ENCODE measurements at places on chromosomes 7 and 10.

- DNase-seq: no peak
Observed at GRCh38 chr7:4070214-4070613, 611.9 kb upstream of the FOXK1 start.

DNA sequence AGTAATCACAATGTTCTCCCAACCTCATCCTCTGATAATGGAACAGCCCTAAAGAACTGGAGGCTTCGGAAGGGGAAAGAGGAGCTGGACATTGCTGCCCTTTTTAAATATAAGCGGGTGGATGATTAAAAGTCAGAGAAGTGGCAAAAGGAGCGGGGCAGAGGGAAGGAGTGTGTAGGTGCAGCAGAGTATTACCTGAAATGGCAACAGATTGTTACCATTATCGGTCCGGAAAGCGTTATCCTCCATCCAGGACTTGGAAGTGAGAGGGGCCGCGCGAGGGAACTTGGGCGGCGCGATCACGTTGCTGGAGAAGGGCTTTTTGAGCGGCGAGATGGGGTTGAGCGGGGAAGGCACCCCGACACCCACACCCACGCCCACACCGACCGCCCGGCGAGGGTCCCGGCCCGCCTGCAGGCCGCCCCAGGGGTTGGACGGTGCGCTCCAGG lies 51.7 kb downstream of the CPEB3 start:
- DNase-seq: no peak

DNA sequence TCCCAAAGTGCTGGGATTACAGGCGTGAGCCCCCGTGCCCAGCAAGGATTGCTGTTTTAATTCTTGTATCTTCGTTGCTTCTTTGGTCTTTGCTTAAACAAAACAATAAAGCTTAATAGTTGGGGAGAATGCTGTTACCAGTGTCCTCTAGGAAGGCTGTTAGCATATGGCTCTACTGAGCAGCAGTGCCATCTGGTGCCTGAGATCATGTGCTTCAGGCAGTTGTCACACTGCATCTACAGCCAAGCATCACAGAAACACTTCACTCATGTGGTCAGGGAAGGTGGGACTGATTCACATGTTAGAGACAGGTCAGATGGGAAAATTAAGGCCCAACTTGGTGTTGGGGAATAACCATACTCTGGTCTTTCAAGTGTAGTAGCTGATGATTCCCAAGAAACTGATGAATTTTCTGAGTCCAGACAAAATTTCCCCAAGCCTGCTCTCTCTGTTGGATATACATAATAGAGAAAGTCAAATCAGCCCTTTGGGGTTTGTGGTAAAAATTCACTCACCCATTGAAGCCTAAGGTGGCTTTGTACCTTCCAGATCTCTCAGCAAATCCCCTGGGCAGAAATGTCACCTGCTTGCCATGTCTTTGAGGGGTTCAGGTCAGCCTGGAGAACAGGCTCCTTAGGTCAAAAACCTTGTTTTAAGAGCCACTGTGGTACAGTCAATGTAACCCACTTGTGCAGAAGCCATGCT lies 28.4 kb downstream of the UBE2D4 start:
- no peak for DNase-seq

DNA sequence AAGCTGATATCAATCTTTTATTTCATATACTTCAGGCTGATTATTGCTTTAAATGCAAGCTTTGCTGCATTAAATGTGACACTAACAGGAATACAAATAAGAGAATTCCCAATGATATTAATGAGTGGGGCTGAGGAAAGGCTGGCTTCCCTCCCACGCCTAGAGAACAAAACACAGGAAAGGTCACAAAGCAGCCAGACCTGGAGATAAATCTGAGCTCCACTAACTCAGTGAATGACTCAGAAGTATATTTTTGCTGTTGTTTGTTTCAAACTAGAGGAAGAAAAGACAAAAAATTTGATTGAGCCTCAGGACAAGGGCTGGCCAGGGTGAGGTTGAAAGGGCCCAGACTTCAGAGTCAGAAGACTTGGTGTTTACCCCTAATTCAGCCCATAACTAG lies 88.1 kb downstream of the XPNPEP1 start:
- DNase-seq: no peak

- no peak for DNase-seq
Observed at GRCh38 chr10:91137822-91138221, 82.6 kb upstream of the PCGF5 start.

DNA sequence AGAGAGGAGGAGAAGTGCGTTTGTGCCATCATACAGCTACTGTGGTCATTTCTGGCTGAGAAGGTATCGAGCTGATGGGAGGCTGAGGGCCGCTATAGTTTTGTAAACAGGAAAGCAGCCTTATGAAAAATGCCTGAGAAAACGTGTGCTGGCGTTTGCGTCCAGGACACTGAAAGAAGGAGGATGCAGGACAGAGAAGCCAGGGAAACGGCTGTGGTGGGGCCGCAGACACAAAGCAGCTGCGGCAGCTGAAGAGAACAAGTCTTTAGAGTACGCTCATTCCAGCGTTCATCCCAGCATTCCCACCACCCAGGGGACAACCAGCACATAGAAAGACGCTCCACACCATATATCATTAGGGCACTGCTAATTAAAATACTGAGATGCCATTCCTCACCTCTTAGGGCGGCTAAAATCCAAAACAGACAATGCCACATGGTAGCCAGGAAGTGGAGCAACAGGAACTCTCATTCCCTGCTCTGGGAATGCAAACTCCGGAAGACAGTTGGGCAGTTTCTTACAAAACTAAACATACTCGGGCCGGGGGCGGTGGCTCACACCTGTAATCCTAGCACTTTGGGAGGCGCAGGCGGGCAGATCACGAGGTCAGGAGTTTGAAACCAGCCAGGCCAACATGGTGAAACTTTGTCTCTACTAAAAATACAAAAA lies 18.4 kb downstream of the GNA12 start:
- DNase-seq: no peak

GRCh38 chr7:120718361-120718760 lies 139.6 kb downstream of the TSPAN12 start:
- no peak for DNase-seq

DNA sequence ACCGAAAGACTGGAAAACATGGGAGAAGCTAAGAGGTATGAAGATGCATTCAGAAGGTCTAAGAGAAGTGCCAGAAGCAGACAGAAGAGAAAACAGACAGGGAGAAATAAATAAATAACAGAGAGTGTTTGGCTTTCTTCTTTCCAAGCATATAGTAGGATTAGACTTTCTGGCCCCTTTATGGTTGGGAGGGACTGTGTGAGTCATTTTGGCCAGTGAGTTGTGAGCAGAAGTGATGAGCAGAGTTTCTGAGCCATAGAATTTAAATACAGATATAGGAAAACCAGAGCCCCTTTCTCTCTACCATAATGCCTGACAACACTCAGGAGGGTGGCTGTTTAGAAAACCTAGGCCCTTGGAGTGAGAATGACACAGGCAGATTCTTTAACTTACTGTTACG lies 171.0 kb downstream of the PPP1R17 start:
- DNase-seq: no peak

DNA sequence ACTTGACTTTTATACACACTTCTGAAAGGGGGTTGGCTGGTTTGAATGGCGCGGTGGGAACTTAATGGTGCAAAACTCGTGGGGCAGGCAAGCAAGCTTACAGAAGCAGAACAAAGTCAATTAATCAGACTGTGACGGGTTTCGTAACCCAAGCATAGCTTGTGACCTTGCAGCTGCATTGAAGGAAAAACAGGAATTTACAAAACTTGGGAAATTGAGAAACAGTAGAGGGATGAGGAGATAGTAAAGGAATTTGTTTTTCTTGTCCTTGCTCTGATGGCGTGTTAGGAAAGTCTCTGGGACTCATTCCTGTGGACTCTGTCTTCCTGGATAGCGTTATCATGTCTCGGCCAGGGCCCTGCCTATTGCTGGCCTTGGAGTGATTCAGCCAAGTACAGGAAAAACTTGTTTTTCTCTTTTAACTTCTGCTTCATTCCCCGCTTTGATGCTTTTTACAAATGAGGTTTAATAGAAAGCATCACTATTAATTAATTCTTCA lies 220.0 kb upstream of the KCND2 start:
- DNase-seq: no peak

GRCh38 chr7:106152313-106152665 lies 40.2 kb upstream of the SYPL1 start:
- no peak for DNase-seq

DNA sequence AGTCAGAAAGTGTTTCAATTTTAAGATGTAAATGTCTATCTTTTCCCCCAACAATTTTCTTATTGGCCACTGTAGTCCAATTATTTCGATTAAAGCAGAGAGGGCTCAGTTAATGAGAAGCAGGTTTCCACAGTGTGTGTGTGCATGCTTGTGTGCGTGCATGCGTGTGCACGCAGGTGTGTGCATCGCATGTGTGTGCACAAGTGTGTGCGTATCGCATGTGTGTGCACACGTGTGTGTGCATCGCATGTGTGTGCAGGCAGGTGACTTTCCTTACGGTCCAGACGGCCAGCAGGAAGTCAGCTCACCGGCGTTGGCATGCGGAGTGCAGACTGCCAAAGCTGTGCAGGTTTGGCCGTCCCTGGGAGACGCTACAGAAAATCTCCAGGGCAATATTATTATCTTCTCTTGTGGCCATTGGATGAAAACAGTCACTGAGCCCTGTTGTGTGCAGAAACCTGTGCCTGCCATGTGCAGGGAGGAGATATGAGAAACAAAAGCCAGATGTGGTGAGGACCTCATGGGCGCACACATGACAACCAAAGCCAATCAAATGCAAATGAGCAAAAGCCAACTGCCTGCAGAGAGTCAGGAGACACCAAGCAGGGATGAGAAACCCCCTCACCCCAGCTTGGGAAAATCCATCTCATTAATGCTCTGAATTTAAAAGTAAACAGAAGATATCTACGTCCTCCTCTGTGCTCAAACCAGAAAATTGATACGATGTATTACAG lies 70.4 kb downstream of the C10orf90 start:
- no peak for DNase-seq

GRCh38 chr10:14369906-14370305 lies 39.2 kb upstream of the FRMD4A start:
- DNase-seq: no peak

GRCh38 chr7:28784171-28784902 lies 173.8 kb downstream of the TRIL start:
- no peak for DNase-seq

- DNase-seq: no peak
Observed at GRCh38 chr7:68800316-68800715, 798.0 kb upstream of the AUTS2 start.

DNA sequence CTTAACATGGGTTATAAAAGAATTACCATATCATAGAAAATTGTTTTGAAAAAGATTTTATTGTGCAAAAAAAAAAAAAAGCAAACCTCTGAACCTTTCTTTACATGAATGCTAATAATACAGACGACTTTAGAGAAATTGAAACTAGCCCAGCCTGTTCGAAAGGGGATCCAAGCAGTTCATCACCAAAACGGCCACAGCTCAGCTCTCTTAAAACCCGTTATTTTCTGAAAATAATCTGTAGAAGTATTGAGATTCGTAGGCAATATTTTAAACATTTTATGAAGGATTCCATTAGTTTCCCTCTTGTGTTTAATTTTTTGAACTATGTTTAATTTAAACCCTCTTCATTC lies 9.9 kb upstream of the GSAP start:
- DNase-seq: no peak

DNA sequence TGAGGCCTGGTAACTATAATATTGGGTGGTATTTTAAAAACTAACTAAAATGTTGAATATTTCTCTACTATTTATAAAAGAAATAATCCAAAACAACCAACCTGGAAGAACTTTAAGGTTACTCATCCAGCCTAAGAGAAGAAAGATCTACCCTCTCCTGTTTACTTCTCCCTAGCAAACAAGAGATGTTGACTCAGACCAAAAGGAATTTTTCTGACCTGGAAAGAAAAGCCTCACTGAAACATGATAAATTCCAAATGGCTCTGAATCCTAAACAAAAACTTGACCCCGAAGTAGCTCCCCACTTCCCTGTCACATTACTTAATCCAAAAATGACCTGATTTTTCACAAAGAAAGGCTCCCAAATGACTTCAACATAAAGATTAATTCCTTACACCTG lies 101.2 kb downstream of the PARD3 start:
- no peak for DNase-seq

DNA sequence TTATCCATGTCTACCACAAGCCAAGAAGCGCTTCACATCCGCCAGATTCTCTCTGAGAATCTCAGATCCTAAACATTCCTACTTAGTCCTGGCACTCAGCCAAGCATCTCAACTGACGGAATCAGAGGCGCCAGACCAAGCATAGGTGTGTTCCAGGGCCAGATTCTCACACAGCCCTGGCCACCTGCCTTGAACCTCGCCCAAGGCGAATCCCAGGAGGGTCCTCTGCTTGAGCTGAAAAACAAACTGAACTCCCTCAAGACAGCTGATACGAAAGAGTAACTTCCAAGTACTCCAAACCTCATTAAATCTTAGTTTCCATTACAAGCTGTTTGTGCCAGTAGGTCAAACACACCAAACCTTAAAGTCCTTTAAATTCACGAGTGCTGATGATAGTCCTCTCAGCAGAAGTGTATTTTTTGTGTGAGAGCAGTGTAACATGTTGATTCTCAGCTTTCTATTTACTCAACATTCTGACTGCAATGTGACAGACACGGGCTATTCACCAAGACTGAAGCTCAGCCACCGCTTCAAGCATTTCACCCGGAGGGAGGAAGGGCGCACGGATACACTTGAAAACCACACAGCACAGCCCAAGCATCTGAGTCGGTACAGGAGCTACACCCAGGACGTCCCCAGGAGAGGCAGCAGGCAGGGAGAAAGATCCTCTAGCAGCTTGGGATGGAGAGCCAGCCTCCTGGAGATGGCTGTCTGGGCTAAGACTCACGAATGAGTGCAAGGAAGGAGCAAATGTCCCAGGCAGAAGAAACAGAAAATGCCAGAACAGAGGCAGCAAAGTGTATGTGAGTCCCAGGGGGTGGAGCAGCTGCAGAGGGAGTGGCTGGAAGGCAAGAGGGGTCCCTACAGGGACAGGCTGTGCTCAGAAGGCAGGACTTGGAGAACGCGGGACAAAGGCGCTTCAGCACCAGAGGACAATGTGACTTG lies 6.0 kb downstream of the PARD3 start:
- no peak for DNase-seq

DNA sequence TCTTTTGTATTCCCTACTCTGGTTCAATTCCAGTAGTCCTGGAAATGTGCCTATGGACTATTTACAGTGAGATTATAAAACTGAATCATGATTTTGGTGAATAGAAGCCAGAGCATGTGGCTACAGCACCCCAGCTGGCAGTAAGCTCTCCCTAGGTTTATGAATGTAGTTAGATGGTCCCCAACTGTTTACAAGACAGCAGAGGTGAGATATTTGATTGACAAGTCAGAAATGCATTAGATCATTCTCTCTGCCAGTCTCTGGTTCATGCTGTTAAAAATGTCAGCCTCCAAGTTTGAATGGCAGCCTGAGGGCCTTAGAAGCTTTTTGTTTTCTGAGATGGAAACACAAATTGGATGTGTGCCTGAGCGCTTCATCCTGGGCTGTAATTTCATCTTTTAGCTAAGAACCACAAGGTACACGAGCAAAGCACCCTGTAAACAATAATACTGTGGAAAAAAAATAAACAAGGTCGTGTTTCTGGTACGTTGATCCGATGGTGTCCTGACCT lies 85.0 kb downstream of the BTRC start:
- no peak for DNase-seq

DNA sequence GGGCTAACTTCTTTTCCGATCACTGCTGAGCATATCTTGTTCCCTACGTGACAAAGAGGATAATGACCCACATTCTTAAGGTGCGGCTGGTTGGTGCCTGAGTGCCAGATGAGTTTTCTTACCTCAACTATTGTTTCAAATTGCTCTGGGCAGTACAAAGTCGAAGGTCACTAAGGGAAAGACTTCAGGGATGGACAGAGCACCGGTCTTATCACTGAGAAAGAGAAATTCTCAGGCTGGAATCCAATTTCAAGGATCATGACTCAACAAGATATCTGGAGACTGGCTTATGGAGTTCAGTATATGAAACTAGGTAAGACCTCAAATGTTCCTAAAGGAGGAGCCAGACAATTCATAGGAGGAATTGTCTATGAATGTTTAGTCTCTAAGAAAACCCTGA lies 780.3 kb downstream of the SUGCT start:
- DNase-seq: no peak
